ENCODE measurements at places on chromosomes 7 and 10.

DNA sequence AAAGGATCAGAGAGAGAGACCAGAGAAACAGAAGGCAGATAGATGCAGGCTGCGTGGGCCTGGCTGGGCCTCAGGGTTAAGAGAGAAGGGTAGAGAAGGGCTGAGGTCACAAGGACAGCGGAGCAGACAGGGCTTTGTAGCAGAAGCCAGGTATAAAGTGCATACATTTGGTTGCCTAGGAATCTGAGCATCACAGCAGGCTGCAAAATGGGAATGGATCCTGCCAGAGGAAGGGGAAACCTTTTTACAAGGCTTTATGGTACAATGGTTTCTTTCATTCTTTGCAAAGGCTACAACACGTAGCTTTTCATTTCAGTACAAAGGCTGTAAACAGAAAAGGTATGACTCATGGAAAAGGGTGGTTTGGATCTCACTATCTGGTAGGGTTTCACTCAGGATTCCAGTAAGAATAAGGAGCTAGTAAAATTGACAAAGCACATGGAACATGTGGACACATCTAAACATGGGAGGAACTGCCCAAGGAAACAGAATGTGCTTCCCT, 275.1 kb downstream of the DOCK4 start:
- DNase-seq = no peak

DNA sequence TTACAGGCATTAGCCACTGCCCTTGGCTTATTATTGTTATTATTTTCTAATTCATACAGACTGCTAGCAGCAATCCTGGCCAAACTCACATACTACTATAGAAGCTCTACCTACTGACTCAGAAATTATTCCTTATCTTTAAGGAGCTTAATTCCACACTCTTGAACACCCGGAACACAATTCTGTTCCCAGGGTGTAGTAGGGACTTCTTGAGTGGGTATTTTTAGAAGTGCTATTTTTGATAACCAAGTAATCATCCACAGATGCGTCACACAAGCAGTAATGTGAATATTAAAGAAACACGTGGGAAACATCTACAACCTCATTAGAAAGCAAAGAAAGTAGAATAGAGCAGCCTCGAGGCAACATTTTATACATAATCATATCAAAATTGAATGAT, 149.2 kb downstream of the PTEN start:
- no peak for DNase-seq

GRCh38 chr7:151829707-151830106, 47.2 kb downstream of the PRKAG2 start:
- no peak for DNase-seq

GRCh38 chr7:40879941-40880543, 745.2 kb downstream of the SUGCT start:
- DNase-seq = no peak

GRCh38 chr10:74177140-74177677, 26.2 kb downstream of the ADK start:
- peak; percentile 47 for DNase-seq

- no peak for DNase-seq
These were observed 205.4 kb downstream of the FANK1 start for GRCh38 chr10:126101736-126102135.

- DNase-seq = no peak
These were observed 1.1 kb downstream of the FKBP9 start for GRCh38 chr7:32958046-32959025.

DNA sequence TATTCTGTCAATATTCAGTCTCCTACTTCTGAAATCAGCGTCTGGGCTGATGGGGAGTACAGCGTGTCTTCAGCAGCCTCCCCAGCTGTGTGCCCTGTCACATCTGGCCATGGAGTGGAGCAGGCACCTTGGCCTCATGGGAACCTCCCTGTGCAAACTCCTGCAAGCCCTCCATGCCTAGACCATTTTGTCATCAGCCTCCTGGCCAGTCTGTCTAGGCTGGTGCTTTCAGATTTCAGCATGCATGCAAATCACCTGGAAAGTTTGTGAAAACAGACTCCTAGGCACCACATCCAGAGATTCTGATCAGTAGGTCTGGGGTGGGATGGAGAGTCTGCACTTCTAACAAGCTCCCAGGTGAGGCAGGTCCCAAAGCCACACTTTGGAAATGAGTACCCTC, 26.2 kb upstream of the CCSER2 start:
- no peak for DNase-seq

DNA sequence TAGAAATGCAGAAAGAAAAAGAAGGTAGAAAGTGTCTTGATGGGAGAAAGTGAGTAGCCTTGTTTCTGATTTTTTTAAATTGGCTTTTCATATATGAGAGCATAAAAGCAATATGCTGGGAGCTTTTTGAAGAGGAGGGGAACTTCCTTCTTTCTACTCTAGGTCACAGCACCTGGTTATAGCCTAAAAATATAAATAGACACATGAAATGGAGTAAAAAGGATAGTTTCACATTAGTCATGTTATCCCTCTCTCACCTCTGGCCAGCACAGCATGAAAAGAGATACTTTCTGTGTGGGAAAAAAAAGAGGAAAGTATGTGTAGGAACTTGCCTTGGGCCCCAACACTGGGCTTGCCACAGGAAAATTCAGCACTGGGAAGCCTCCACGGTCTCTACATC, 292.2 kb upstream of the ZWINT start:
- DNase-seq = no peak

DNA sequence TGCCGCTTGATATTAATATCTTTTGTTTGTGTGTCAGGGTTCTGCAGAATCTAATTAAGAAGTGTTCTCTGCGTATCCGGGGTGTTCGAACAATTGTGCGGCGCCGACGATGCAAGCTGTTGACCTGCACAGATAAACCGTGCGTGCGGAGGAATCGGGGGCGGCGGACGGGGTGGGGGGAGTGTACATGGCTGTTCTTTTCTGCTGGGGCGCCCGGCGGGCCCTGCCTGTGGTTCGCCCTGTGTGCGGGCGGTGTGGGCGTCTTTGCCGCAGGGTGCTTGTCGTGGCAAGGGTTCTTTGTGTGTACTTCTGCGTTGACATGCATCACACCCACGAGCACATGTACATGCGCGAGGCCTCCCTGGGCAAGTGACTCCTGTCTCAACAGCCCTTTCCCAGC, 47.9 kb downstream of the MICALL2 start:
- DNase-seq = no peak

DNA sequence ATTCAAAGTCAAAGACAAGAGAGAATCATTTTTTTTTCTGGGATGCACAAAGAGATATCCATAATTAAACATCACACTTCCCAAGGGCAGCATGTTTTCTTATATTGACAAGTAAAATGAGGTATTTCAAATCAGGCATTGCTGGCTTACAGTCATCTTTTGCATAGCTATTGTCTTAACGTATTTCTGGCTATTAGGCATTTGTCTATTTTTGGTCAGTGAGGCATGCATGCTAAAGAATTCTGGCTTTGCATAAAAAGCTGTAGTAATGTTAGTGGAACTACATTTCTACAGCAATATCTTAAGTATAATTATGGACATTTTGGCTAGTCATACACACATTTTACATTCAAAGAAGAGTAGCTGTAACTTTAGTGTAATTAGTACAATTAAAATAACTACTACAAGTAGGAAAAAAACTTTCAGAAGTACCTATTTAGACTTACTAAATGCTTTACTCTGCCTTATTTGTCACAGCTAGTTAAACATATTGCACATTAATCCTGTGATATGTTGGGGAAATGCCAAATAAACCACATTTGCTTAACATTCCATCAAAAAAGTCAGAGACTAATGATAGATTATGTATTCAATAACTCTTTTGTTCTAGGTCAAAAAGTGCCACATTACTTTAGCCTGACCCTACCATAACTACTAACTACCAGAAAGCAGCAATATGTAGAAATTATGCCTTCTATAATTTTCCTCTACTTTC, 76.4 kb downstream of the RELN start:
- no peak for DNase-seq

DNA sequence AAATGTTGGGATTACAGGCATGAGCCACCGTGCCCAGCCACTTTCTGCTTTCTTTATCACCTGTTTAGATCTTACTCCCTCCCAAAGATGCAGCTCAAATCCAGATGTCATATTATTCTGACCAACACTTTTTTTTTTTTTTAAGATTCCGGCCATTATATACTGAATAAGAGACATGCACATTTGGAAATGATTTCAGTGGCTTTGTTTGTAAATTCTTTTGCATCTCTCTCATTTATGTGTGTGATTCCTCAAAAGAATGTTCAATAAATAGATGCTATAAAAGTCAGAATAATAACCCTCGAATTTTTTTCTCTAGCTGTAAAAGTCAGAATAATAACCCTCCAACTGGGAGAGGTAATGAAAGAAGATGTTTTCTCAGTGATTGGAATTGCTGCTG, 25.4 kb downstream of the HECW1 start:
- no peak for DNase-seq

DNA sequence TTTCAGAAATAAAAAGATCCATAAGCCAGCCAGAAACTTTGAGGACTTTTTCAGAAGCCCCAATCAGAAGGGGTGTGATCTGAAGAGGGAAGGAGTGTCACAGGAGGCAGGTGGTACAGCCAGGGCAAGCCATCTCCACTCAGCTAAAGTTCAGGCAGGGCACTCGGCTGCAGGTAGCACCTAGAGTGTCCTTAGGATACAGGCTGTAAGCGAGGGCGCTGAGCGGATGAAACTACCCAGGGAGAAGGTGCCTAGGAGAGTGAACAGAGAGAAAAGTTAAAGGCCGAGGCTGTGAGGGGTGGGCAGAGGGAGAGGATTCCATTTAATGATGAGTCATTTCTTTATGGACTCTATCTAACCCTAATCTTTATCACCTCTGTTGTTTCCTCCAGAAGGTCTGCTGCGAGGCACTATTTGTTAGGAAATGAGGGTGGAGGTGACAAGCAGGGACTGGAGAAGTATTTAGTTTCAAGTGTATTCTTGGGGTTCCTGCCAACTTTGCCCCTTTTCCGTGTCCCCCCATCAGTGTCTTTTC, 29.8 kb upstream of the ZCCHC24 start:
- no peak for DNase-seq

DNA sequence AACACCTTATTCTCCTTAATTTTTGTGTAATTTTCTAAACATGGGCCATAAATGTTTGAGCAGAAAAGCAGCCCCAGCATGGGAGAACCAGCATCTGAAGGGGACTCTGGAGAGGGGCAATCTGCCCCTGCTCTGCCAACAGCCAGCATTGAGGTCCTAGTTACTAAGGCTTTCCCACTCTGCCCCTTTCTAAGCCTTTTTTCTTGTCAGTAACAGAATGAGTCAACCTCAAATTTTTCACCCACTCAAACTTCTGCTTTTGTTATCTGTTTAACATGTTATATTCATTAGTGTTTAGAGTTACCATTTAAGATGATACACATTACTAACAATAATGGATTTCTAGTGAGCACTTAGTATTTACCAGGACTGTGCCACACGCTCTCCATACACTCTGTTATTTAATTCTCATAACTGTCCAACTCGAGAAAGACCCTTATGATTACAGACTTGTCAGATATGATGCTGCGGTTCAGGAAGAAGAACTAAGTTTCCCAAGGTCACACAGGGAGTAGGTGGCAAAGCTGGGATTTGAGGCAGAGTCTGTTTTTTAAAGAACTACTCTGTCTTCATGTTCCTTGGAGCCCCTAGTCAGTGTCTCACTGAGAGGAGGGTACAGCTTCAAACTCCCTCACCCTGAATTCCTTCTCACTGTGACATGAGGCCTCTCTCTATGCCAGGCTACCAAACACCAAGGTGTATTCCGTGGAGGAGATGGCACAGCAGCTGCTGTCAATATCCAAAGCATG, 19.9 kb upstream of the GPAM start:
- no peak for DNase-seq

GRCh38 chr7:103560136-103560535, 114.1 kb upstream of the SLC26A5 start:
- DNase-seq = no peak

GRCh38 chr10:6476989-6477388, 103.1 kb downstream of the PRKCQ start:
- DNase-seq = no peak

- DNase-seq = no peak
These were observed 259.7 kb upstream of the HABP2 start for GRCh38 chr10:113293167-113293566.

- no peak for DNase-seq
These were observed 73.4 kb upstream of the NAMPT start for GRCh38 chr7:106358103-106358663.

- DNase-seq = no peak
These were observed 84.9 kb upstream of the RHOBTB1 start for GRCh38 chr10:61028861-61029361.

DNA sequence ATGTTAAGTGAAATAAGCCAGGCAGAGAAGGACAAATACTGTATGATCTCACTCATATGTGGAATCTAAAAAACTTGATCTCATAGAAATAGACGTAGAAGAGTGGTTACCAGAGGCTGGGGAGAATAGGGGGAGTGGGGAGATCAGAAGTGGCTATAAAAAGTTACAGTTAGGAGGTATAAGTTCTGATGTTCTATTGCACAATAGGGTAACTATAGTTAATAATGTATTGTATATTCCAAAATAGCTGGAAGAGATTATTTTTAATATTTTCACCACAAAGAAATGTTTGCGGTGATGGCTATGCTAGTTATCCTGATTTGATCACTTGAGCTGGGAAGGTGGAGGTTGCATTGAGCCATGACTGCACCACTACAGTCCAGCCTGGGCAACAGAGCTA, 53.8 kb downstream of the SLC18A2 start:
- DNase-seq = no peak

DNA sequence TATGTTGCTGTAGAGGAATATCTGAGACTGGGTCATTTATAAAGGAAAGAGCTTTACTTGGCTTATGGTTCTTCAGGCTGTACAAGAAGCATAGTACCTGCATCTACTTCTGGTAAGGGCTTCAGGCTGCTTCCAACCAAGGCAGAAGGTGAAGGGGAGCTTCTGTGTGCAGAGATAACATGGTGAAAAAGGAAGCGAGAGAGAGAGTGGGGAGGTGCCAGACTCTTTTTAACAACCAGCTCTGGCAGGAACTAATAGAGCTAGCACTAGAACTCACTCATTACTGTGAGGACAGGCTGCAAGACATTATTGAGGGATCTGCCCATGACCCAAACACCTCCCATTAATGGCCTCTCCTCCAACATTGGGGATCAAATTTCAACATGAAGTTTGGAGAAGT, 94.5 kb downstream of the KIF20B start:
- no peak for DNase-seq

DNA sequence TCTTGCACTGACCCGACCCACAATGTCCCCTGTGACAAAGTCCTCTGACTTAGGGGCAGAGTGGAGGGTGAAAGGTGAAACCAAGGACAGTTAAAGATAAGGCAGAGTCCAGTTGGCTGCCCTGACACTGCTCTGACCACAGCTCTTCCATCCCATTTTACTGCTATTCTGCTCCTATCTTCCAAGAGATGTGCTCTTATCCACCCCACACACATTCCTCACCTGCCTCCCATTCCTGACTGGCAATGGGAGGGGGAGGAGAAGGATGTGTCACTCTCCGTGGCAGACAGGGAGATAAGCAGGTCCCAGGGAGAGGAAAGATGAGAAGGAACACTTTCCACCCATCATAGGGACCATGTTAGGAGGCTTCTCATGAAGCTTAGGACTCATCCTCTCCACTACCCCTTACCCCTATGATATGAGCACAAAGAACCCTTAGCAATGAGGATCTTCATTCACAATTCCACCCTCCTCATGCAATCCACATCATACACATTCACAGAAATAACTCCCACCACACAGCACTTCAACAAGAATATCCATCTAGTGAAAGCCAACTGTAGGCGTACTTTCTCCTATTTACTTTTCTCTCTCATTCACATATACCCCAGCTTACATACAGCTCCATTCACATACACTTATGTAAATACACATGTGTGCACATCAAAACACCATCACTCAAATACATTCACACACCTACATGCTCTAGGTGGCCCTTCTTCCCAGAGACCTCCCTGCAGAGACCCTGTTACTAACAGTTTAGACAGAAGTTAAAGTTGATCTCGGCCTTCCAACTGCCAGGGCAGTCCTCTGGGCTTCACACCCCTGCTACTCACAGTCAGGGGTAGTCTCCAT, 6.6 kb downstream of the SYNPO2L start:
- DNase-seq = no peak
